ENCODE measurements at places on chromosomes 11 and 22.

GRCh38 chr11:31815711-31816467, 4.8 kb upstream of the PAX6 start:
- DNase-seq, result no peak

GRCh38 chr11:105780781-105781525, 171.1 kb downstream of the GRIA4 start:
- DNase-seq, result no peak

DNA sequence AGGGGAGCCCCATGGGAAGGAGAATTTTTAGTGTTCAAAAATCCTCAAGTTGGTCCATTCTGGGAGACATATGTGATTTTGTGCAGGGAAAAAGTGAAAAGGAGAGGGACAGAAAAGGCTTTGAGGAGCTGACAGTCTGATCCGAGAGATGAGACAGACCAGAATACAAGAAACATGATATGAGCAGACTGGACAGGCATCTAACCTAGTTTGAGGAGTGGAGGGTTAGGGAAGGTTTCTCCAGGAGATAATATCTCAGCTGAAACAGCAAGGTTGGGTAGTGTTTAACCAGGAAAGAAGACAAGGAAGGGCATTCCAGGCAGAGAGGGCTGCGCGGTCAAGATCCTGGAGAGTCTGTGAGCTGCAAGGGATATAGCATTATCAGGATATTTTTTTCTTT, 101.4 kb upstream of the NCAM1 start:
- DNase-seq, result no peak

DNA sequence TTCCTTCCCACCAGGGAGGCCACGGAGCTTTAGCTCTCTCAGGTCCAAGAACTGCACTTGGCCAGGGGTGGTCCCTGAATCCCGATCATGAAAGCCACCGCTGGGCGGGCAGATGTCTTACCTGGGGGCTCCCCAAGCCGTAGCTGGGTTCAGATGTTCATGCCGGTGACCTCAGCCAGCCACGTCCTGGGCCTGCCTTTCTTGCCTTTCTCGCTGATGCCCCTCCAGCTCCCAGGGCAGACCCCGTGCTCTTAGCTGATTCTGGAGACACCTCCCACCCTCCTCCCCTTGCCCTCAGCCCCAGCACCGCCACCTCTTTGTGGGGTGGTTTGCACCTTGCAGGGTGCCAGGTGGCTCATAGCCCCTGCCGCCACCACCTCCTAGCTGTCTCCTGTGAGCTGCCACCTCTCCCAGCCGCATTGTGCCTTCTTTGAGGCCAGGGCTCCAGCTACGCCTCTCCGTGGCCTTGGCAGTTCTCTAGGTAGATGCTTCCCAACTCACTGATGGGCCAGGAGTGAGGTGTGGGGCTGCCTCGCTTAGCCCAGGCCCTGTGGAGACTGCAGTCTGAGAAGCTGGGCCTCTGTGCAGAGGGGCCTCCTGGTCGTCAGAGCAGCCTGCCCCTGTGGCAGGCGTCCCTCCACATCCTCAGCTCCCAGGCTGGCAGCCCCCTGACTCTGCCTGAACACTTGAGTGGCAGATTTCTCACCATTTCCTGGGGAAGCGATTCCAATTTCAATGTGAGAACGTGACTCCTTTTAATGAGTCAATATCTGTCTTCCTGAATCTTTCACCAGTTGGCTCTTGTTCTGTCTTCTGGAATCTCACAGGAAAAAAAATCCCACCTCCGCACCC, 97.6 kb upstream of the B3GAT1 start:
- no peak for DNase-seq

GRCh38 chr22:30830907-30831306, 136.2 kb downstream of the OSBP2 start:
- DNase-seq, result no peak

- DNase-seq, result no peak
Observed at GRCh38 chr11:127103586-127104388, 103.2 kb upstream of the KIRREL3 start.

- no peak for DNase-seq
Observed at GRCh38 chr11:66221012-66221411, 47.4 kb upstream of the RAB1B start.

DNA sequence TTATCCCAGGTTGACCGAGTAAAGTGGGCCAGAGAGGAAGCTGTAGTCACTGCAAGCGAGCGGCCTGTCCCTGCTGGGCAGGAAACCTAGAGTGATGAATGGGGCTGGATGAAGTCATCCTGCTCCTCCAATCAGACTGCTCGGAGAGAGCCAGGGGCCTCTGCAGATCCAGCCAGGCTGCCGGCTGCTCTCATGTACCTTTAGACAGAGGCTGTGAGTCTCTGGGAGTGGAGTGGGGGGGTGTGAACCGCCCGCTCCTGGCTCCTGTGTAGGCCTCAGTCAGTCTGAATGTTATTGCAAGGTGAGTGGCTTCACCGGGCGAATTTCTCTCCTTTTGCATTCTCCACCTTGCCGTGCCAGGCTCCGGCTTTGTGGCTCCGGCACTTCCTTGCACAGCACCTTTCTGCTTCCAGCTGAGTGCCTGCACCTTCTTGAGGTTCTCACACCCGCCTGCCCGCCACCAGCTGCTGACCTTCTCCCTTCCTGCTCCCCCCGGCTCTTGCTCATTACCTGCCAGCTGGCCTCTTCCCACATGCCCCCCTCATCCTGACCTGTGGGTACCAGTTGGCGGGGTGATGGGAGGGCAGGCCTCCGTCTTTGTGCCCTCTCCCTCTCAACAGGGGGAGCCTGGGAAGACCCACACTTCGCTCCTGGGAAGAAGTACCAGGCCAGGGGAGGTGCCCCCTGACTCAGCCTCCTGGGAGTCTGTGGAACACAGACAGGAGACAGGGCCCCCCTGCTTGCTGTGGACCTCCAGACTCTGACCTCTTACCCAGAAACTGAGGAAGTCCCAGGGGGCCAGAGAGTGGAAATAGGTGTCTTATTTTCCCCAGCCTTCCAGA, 79.9 kb downstream of the GRAMD1B start:
- DNase-seq, result no peak

GRCh38 chr11:134343646-134344045, 11.9 kb downstream of the GLB1L2 start:
- DNase-seq, result no peak

DNA sequence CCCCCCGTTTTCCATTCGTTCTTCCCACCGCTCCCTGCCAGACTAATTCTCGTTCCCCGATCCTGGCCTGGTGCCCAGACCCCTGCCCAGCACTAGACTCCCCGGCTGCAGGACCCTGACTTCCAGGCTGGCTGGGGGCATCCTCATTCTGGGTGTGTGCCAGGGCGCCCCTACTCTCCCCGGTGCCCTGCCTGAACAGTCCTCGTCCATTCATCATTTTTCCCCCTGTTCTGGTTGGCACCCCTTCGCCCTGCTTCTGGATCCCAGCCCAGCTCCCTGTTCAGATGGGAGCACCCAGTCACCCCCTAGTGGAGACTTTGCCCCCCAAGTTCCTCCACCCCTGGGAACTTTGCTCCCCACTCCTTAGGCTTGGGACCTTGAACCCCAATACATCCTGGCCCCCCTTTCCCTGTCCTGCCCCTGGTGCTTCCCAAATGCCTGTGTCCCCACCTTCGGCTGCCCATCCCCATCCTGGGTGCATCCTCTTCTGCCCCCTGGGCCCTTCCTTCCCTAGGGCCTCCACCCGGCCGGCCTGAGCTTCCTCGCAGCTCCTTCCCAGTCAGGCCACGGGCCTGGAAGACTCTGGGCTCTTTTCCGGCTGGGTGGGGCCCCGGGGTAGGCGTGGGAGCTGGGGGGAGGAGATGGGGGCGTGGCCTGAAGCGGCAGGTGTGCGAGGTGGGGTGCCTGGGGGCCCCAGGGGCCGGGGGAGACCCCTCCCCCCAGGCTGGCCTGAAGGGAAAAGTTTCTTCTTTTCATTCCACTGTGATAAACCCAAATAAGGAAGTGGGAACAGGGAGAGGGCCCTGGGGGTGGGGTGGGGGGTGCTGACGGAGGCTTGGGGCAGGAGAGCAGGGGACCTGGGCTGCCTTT, 908 bp downstream of the PLCB3 start:
- DNase-seq, result peak; percentile 5

DNA sequence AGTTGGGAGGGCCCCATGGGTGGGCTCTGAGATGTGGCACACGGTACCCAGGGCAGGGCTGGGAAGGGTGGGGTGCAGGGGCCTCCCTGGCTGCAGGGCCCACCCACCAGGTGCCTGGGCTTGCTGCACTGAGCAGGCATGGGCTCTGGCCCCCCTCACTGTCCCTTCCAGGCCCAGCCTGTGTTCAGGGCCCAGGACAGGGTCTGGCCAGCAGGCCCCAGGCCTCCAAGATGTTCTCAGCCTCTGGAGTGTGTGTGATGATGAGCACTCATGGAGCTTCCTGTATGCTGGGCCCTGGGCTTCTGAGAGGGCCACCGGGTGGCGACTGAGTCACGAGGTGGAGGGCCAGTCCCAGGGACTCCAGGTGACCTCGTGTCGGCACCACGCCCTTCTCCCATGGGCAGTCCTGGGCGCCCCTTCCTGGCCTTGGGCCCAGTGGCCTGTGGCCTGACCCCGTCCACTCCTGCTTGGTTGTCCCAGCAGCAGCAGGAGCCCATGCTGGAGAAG, 55.9 kb upstream of the CCDC188 start:
- DNase-seq, result no peak

DNA sequence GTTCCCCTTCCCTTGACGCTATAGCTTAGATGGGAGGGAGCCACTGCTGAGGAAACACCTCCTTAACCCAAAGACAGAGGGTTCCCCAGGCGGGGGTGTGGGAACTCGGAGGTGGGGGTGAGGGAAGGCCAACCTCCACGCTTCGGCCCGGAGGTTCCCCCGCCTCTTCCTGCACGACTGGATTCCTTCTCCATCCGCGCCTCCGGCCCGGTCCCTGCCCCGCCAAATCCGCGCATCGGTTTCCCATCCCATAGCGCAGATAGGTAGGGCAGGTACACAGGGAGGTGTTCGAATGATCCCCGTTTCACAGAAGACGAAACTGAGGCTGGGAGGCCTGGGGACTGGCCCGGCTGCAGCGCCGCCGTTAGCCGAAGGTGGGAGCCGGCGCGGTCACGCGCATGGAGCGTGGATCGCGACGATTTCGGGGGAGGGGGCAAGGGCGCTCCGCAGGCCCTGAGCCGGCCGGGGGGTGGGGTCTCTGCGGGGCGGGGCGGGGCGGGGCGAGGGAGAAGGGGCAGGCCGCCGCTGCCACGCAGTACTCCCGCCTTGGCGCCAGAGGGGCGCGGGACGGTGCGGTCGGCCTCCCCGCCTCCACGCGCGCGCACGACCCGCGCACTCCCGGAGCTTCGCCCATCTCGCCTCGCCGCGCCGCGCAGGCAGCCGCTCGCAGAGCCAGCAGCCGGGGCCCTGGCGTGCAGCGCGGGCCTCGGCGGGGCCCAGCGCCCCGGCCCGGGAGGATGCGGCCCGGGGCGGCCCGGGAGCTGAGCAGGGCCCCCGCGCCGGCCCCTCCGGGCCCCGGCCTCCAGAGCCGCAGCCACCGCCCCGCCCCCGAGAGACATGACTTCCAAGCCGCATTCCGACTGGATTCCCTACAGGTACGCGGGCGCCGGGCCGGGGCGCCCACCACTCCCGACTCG, at the start of gene TUB:
Gene TUB (plus strand): TSS at position 538 of the 917 bp plus-strand sequence. CDS start 300 bp downstream, at position 838.
- peak; percentile 37 for DNase-seq

- peak; percentile 83 for DNase-seq
Observed at GRCh38 chr11:2885678-2886081, at the start of gene CDKN1C. CDKN1C (minus strand) TSS chr11:2885775; CDS start chr11:2885456, 319 bp downstream.

DNA sequence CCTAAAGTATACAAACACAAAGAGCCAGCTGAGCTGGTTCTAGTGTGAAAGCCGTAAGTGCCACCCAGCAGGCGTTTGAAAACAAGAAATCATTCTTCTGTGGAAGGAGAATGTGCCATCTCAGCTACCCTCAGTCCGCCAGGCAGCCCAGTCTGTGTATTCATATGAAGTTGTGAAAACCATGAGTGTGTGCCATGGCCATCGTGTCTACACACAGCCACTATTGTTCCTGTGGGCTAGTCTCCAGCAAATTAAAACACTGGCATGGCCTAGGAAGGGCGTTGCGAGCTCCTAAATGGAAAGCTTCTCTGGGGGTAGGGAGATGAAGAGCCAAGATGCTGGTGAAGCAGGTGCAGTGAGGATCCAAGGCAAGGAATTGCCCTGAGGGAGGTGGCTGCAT, 51.5 kb upstream of the HORMAD2 start:
- no peak for DNase-seq

DNA sequence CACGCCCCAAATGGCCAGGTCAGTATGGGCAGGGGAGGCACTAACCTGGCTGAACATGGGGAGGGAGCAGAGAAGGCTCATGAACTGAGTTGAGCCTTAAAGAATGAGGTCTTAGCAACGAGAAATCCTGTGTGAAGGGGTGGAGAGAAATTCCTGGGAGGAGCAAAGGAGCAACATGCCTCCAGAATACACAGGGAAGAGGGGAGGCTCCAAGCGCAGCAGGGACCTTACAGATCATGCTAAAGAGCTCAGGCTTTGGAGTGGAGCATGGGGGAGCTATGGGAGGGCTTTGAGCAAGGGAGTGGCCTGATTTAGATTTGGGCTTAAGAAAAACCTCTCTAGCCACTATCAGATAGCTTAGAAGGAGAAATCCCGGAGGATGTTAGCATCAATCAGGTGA, 88.1 kb downstream of the MN1 start:
- no peak for DNase-seq

DNA sequence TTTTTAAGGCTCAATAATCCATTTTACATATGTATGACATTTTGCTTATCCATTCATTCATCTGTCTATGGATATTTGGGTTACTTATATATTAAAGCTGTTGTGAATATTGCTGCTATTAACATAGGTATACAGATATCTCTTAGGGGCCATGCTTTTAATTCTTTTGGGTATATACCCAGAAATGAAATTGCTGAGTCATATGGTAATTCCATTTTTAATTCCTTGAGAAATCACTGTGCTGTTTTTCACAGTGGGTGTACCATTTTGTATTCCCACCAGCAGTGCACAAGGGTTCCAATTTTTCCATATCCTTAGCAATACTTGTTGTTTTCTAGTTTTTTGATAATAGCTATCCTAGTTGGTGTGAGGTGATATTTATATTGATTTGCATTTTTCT, 19.0 kb downstream of the PRMT3 start:
- DNase-seq, result no peak

DNA sequence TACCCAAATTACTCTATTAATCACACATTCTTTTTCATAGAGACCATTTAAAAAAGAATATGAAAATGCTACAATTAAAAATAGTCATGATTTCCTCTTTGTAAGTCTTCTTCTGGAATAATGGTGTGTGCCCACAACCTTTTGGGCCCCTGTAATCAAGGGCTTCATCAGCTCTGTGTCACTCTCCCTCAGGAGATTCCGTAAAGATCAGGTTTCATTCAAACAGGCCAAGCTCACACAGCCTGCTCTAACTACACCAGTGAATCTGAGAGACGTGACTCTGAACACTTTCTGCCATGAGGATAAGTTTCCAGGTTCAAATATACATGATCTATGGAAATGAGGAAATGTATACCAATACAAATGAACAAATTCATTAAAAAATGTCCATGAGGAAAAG, 9.5 kb downstream of the DRICH1 start:
- DNase-seq, result no peak

- DNase-seq, result no peak
Observed at GRCh38 chr11:18611196-18611595, 11.6 kb downstream of the MISFA start.

- DNase-seq, result peak; percentile 15
Observed at GRCh38 chr11:110038201-110038600, 55.0 kb upstream of the ZC3H12C start.

All from NCI-H1105 treated with DMSO at 0.1 percent for 48 hours (cell line).